ENCODE measurements at places on chromosomes 6 and 20. TPM values are rescaled to one million over a fixed set of nuclear protein-coding genes. Genes with fewer than 3 reads are reported as not detected.
A peak's percentile ranks its signal among the peaks of the same experiment; 100 is the strongest.

The ZBTB9 gene
- total RNA-seq = 11.4 TPM

The VEGFA gene
- 27.0 TPM for total RNA-seq

GRCh38 chr6:161342039-161342438 lies 68.2 kb upstream of the AGPAT4 start:
- no peak for DNase-seq
- no peak overlapping the region for H3K27ac ChIP-seq
- no peaks in the 10 kb centered on the region for H3K27me3 ChIP-seq
- H3K4me3 ChIP-seq = no peak overlapping the region
- no peaks in the 10 kb centered on the region for H3K36me3 ChIP-seq

- no peaks in the 10 kb centered on the region for H3K27me3 ChIP-seq
- no peaks in the 10 kb centered on the region for H3K36me3 ChIP-seq
- H3K4me3 ChIP-seq = no peak overlapping the region
- H3K27ac ChIP-seq = no peak overlapping the region
These were observed 4.2 kb upstream of the TFAP2A start for GRCh38 chr6:10418862-10419748.

- H3K36me3 ChIP-seq = no peaks in the 10 kb centered on the region
- peak overlapping the region; percentile 27 for H3K27ac ChIP-seq
- peaks cover 19% of the 10 kb centered on the region for H3K4me1 ChIP-seq
- no peaks in the 10 kb centered on the region for H3K27me3 ChIP-seq
These were observed 24.3 kb upstream of the TAB2 start for GRCh38 chr6:149293244-149293643.

- H3K4me1 ChIP-seq = no peaks in the 10 kb centered on the region
- no peaks in the 10 kb centered on the region for H3K36me3 ChIP-seq
- peaks cover 49% of the 10 kb centered on the region for H3K27me3 ChIP-seq
- H3K4me3 ChIP-seq = no peak overlapping the region
- DNase-seq = no peak
These were observed 158.3 kb downstream of the SYCP2 start for GRCh38 chr20:59774921-59775686.

- no peaks in the 10 kb centered on the region for H3K4me1 ChIP-seq
- no peak overlapping the region for H3K4me3 ChIP-seq
- no peak overlapping the region for H3K27ac ChIP-seq
These were observed 754 bp downstream of the TNF start for GRCh38 chr6:31575952-31576685.

- no peak overlapping the region for H3K4me3 ChIP-seq
- H3K27me3 ChIP-seq = no peaks in the 10 kb centered on the region
- no peaks in the 10 kb centered on the region for H3K36me3 ChIP-seq
- peaks cover 6% of the 10 kb centered on the region for H3K4me1 ChIP-seq
These were observed 23.0 kb upstream of the IGF2R start for GRCh38 chr6:159945801-159946392.

DNA sequence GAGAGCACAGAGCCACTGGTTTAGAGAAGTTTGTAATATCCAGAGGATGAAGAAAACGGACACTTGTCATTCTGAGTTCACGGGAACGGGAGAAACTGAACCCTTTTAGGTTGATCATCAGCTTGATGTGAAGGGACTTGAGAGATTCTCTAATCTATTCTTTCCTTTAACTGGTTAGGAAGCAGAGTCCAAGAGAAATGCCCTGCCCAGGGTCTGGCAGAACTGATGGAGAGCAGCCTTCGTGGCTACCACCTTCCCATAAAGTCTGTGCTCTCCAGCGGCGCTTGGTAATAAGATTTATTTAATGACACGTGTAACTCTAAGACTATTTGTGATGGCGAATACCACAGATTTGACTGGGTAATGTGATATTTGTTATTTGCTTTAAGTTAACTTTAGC lies 36.0 kb downstream of the E2F3 start:
- no peaks in the 10 kb centered on the region for H3K4me1 ChIP-seq
- no peak overlapping the region for H3K4me3 ChIP-seq
- H3K27me3 ChIP-seq = no peaks in the 10 kb centered on the region
- no peak for DNase-seq

DNA sequence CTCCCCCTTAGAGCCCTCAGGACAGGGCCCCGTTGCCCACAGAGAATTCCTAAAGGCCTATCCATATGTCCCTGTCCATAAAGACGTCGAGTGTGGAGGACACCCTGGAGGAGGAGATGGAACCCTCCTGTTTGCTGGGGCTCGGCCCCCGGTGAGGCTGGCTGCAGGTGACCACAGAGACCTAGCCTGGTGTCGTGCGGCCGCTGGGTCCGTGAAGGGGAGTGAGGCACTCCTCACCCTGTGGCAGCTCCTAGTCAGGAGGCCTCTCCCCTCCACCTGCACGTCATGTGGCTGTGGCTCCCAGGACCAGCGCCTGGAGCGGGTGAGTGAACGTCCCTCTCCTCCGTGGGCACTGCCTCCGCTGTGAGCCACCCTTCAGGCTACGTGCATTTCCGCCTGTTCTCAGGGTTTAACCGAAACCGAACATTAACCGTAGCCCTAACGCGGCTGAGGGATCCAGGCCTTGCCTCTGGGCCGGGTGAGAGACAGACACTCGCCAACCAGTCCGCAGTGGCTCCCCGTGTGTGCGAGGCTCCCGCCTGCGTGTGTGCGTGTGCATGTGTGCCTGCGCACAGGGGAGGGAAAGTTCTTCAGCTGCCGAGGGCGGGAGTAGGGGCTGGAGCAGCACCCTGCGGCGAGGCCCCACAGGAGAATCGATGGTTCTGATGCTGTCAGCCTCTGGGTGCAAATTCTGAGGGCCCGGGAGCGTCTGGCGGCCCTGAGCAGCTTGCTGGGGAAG lies 5.9 kb upstream of the TCEA2 start:
- no peaks in the 10 kb centered on the region for H3K36me3 ChIP-seq
- H3K4me3 ChIP-seq = peak overlapping the region; percentile 24
- DNase-seq = peak; percentile 45
- H3K4me1 ChIP-seq = peaks cover 42% of the 10 kb centered on the region
- H3K27me3 ChIP-seq = peaks cover 18% of the 10 kb centered on the region

- no peaks in the 10 kb centered on the region for H3K36me3 ChIP-seq
- no peak overlapping the region for H3K4me3 ChIP-seq
- no peak overlapping the region for H3K27ac ChIP-seq
- no peak for DNase-seq
- no peaks in the 10 kb centered on the region for H3K27me3 ChIP-seq
These were observed 134.7 kb downstream of the AIG1 start for GRCh38 chr6:143195349-143195845.
